Activated CD4-positive, CD25-positive, alpha-beta regulatory T cell treated with anti-CD3 and anti-CD28 coated beads, Interleukin-2, amount 50 U/mL, for 24 hours (primary cell): ENCODE measurements at places on chromosomes 5 and 9.

DNA sequence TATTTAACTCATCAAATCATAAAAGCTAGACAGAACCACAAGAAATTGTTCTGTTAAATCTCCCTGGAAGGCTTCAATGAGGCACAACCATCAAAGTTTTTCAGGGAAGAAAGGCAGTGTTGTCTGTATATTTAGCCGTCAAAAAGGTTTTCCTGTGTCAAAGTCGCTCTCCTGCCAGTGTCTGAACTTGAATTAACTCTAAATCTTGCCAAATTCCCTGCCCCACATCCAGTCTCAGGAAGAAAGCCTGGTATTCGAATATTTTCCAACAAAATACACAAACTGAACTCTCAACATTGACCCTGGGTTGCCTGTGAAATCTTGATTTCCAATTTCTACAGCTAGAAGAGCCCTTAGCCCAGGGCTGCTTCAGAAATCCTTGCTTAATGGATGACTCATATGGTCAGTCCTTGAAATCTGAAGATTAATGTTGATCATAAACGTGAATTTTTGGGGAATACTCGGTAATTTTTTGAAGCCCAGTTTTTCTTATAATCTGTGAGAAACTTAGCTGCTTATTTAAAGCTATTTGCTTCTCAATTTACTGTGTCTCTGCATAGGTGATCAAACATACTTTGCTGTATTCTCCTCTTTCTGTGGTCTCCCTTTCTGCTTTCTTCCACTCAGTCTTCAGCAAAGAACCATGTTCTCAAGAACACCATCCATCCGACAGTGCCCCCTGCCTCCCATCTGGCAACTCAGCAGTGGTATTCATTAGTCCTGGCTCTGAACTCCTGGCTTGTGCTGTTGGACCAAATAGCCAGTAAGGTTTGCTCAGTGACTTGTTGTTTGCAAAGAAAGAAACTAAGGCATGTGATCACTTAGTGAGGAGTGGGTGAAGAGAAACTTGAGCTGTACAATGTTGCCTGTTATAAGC, 58.9 kb downstream of the NREP start:
- no peak for ATAC-seq

DNA sequence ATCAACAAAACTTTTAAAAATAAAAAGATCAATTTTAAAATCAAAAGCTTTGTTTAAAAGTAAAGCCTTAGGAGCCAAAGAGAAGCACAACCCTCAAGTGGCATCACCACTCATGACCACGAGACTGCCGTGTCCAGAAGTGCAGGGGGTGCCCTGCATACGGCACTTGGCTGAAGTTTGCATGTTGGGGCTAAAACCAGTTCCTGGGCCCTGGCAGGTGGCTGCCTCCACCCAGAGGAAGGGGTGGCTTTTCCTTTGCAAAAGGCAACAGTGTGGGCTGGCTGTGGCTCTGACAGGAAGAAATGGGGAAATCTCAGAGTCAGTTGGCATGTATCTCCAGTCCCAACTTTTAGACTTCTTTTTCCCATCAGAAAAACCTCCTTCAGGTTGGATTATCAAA, 15.3 kb downstream of the TRMO start:
- no peak for ATAC-seq

DNA sequence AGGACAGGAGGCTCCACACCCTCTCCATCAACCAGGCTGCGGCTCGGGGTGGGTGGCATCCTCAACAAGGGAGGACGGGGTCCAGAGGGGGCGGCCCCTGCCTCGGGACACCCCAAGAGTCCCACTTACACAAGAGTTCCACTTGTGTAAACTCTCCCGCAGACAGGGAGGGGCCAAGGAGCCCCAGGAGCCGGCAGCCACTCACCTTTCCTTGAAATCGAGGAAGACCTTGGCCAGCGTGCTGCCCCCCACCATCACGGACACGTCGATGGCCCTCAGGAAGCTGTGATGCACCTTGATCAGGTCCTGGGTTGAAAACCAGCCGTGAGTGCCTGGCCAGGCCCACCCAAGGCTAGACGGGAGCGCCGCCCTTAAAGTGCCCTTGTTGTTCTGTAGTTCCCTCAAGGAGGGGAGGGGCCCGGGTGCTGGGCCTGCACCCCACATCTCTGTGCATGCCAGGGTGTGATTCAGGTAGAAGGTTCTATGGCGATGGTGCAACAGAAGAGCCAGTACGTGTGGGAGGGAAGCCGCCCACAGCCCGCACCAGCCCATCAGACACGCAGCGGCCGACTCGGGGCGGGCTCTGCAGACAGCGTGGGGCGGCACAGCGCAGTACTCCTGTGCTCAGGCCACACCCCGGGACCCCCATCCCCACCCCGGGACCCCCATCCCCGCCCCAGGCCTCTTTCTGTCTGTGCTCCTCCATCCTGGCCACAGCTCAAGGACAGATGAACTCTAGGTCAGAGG, 67.9 kb upstream of the SARDH start:
- ATAC-seq, result no peak

- no peak for ATAC-seq
Observed at GRCh38 chr9:116362493-116362892, 208.9 kb downstream of the PAPPA start.

GRCh38 chr5:174935854-174936474, 211.6 kb downstream of the MSX2 start:
- no peak for ATAC-seq

- no peak for ATAC-seq
Observed at GRCh38 chr5:132478366-132478871, 12.2 kb downstream of the IRF1 start.

DNA sequence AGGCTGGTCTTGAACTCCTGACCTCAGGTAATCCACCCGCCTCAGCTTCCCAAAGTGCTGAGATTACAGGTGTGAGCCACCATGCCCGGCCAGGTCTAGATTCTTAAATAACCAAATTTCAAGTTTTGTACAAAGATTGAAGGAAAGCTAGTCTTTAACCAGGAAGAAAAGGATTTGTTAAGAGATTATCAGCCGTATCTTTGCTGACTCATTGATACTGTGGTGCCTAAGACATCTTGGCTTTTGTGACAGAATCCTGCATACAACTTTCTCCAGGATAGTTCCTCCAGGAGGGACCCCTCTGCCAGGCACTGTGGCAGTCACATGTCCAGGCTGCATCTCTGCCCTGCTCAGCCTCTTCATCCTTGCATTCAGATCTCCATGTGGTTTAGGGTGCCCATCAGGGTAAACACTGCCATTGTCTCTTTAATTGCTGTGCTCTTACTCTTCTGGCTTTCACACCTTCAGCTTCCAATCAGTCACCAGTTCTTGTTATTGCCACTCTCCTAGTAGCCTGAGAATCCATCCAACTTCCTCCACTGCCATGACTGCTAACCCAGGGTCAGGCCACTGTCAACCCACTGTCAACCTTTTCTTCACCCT, 10.0 kb downstream of the MAP3K1 start:
- no peak for ATAC-seq

- ATAC-seq, result no peak
Observed at GRCh38 chr9:71858102-71858798, 52.7 kb downstream of the ABHD17B start.

DNA sequence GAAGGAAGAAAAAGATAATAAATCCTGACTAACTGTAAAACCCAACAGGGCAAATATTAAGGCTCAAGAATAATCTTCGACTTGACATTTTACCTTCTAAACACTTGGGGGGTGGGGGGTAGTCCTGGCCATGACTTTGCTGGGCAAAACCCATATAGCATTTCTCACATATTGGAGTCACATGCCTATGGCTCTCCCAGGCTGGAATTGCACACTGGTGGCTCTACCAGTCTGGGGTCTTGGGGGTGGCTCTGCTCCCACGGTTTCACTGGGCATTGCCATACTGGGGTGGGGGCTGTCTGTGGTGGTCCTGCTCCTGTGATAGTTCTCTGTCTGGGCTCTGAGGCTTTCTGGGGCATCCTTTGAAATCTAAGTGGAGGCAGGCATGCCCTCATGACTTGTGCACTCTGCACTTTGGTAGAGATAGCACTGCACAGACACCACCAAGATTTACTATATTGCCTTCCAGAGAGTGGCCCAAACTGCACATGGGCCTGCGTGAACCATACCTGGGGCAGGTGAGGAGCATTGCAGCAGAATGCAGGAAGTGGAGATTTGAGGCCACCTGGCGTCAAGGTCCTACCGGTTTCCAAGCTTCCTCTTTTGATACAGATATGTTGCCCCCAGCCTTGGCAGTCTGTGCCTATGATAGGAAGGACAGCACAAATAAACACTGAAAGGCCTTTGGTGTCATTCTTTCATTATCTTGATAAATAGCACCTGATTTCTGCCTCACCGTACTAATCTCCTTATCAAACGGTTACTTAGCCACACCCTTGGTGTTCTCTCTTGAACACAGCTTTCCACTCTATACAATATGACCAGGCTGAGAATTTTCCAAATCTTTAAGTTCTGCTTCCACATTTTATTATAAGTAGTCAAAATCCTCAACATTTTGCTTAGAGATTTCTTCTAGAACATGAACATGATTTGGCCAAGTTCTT, 29.8 kb downstream of the BAAT start:
- ATAC-seq, result no peak

GRCh38 chr5:848671-849111, 2.1 kb downstream of the ZDHHC11 start:
- ATAC-seq, result no peak

DNA sequence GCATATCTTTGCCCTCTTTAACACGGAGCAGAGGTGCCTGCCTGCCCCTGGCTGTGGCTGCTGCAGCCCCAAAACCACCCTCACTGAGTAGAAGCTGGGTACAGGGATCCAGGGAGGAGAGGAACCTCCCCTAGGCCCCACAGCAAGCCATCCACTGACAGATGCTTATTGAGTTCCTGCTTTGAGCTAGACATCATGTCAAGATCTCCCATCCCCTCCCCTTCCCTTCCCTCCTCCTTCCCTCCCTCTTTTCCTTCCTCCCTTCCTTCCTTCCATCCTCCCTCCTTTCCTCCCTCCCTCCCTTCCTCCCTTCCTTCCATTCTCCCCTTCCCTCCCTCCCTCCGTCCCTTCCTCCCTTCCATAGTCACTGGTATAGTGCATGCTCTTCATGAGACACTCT, 29.3 kb downstream of the GOLGA2 start:
- no peak for ATAC-seq

DNA sequence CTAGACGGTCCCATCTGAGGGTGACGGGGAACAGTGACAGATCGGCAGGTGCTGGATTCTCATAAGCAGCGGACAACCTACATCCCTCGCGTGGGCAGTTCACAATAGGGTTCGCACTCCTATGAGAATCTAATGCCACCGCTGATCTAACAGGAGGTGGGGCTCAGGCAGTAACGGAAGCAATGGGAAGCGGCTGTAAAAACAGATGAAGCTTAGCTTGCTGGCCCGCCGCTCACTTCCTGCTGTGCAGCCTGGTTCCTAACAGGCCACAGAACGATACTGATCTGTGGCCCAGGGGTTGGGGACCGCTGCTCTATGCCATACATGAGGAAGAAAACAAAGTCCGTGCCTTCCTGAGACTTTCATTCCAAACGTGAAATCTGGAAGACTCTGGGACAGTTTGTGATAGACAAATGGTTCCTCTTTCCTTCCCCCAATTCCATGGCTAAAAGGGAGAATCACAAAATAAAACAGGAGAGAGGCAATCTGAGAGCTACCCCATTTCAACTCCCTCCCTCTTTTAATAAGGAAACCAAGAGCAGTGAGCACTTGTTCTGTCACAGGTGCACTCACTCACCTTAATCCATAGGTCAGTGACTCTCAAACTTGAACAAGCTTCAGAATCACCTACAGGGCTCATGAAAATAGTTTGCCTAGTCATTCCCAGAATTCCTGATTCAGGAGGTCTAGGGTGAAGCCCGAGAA, 12.1 kb downstream of the PDCL start:
- ATAC-seq, result peak; percentile 75

- ATAC-seq, result no peak
Observed at GRCh38 chr5:108862211-108862610, 114.5 kb downstream of the FER start.

DNA sequence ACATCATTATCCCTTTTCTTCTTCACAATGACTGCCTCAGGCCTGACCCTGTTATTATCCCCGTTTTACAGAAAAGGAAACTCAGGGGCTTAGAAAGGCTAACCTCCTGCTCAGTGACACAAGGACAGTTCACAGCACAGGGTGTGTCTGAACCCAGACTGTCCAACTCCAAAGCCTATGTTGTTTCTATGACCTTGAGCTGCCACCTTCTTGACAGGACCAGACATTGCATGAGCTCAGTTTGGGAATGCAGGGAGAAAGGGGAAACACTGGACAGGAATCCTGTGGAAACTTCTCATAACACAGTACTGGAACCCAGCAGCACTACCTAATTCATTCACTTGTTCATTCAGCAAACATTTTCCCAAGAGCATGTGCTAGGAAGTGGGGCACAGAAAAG, 472.8 kb downstream of the CDK5RAP2 start:
- no peak for ATAC-seq

GRCh38 chr5:108367679-108368334, 14.1 kb downstream of the FBXL17 start:
- ATAC-seq, result no peak

GRCh38 chr5:31682851-31683250, 43.9 kb downstream of the PDZD2 start:
- no peak for ATAC-seq

- no peak for ATAC-seq
Observed at GRCh38 chr9:70352802-70353201, 61.7 kb downstream of the KLF9 start.
